ENCODE measurements at places on chromosomes 11 and 22.

- no peak for DNase-seq
These were observed 4.7 kb downstream of the HARBI1 start for GRCh38 chr11:46612326-46612725.

- no peak for DNase-seq
These were observed 92.9 kb downstream of the PDHX start for GRCh38 chr11:35009191-35009943.

DNA sequence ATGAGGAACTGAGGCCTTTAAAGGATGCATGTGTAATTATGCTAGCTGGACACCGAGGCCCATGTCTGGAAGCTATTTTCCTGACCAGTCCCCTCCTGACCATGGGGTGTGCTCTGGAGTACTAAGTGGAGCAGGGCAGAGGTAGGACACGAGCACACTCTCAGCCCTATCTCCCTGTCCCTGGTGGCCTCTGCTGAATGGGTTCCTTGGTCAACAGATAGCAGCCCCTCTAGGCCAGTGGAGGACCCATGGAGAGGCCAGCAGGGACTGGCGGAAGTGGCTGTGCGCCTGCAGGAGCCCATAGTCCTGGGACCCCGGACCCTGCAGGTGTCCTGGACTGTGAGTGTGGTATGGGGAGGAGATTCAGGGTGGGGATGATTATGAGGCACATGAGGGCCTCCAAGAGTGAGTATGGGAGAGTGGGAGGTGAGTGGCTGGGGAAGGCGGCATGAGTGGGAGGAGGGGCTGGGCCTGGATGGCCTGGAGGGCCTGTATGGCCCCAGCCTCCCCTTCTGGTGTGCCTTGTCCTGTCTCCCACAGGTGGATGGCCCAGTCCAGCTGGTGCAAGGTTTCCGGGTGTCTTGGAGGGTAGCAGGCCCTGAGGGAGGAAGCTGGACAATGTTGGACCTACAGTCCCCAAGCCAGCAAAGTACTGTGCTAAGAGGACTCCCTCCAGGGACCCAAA is 9.5 kb downstream of the ROBO3 start:
- DNase-seq, result no peak

- no peak for DNase-seq
These were observed 4.8 kb downstream of the DIXDC1 start for GRCh38 chr11:111941963-111942362.

DNA sequence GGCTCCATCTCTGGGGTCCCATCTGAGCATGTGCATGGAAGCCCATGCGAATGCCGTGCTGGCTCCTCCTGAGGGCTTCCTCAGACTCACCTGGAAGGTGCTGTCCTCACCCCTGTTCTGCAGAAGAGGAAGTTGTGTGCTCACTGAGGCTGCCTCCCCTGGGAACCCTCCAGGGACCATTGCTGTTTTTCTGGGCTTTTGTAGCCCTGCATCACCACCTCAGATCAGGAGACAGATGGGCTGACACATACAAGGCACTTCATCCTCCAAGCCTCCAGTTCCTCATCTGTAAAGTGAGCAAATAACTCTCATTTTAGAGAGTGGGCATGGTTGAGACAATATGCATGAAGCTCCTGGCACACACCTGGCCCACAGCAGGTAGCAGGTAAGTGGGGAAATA is 12.1 kb upstream of the LRRC32 start:
- no peak for DNase-seq

DNA sequence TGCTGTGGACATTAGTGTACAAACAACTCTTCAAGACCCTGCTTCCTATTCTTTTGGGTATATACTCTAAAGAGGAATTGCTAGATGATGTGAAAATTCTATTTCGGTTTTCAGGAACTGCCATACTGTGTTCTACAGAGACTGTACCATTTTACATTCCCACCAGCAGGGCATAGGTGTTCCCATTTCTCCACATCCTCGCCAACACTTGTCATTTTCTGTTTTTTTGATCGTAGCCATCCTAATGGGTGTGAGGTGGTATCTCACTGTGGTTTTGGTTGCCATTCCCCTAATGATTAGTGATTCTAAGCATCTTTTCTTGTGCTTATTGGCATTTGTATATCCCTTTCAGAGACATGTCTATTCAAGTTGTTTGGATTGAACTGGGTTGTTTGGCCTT is 29.8 kb upstream of the GRK3 start:
- no peak for DNase-seq

DNA sequence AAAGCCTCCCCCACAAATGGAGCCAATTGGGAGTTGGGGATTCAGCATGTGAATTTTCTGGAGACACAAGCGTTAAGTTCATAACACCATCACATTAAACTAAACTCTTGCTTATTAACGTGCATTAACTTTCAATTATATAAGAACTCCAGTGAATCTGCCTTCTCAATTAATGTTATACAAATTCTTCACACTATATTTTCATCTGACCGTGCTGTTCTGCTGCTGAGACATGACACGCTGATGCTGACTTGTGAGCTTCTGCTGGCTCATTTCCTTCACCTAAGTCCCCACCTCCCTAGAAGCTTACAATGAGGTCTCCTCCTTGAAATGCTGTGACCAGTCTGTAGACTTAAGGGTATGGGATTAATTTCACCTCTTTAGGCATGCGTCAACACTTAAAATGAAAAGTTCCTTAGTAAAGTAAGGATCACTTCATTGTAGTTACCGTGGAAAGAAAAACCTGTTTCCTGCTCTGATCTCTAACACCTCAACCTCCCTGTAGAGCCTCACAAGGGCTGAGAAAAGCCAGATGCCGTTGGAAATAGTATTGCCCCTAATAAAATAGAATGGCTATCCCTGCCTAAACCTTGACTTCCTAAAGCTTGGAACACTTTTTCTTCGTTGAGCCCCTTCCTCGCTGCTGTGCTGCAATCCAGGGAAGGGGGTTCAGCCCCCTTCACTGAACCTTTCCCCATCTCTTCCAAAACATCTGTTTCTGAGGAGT is 2.2 kb downstream of the HBG2 start:
- DNase-seq, result no peak

DNA sequence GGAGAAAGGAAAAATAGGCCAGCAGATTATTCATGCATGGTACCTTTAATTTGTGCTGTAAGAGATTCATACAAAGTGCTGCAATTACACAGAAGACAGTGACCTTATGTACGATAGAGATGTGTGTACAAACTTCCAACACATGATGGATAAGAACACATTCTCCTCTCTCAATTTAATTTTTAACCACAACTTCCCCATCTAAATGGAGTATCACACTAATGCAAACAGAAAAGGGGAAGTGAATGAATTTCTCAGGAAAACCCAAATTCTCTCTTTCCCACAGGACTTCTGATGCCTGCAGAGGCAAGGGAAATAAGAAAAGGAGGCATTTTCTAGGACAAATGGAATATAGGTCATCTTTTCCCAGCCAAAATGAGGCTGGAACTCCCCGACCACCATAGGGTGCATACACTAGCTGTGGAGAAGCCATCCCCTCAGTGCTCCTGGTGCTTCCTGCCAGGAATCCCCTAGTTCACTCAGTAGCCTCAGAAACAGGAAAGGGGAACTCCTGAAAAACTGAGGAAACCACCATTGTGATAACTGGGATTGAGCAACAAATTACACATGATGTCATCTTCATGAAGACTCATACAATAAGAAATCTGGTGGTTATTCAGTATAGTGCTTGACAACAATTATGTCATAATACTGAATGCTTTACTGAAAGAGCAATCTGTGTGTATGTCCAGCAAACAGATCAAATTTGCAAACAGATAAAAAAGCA is 22.4 kb downstream of the MMP10 start:
- no peak for DNase-seq

DNA sequence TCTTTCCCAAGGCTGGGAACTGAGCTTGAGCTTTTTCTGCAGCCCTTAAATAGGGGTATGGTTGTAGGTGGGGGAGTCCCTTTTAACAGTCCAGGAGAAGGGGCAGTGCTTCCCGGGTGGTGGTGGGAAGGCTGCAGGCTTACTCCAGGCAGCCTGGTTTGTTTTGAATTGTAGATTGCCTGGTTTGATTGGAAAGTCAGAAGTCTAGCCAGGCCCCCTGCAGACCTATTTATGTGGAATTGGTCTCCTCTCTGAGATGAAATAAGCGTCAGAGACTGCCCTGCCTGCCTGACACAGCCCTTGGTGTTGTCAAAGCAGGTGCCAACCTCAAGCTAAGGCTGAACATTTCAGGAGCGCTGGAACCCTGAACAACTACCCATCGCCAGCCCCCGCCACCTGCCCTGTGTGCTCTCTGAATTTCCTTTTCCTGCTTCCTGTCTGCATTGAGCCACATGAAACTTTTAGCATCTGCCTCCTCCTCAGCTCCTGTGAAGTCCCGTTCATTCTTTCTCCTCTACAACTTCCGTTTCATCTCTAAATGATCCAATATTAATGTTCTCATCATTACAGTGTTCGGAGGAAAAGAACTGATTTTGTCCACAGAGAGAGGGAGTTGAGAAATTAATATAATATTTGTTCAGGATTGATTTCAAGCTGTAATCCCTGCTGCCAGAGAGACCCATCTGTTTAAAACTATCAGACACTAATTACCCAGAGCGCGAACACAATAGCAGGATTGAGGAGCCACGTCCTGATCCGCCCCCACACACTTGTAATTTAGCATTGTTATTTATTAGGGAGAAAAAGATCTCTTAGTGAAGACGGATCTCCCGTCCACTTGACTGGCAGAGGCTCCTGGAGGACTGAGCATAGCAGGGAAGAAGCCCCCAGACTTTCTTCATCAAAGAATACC is 136.5 kb downstream of the TRIM29 start:
- DNase-seq, result no peak

DNA sequence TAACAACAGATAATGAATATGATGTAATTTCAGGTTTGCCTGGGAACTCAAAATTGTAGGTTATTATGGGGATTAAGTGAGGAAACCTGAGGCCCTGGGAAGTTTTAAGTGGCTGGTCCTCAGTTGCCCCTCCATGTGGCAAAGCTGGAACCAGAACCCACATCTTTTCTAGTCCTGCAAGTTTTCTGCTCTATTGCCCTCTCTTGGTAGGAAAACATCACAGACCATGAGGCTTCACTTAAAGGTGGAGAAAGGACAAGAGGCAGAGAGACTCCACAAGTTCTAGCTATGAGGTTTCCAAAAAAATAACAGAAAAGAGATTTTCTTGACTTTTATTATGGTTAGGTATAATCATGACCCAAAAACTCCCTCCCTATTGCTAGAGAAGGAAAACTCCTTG is 115.5 kb upstream of the DDI1 start:
- no peak for DNase-seq

- no peak for DNase-seq
These were observed 4.7 kb downstream of the DPP3 start for GRCh38 chr11:66484806-66485380.
